Mucosa of descending colon (tissue), 3 donors: ENCODE measurements at places on chromosomes 6 and 20. TPM values are rescaled to one million over a fixed set of nuclear protein-coding genes. Genes with fewer than 3 reads are reported as not detected.

- no peak for DNase-seq
Observed at GRCh38 chr20:20096421-20096820, 44.1 kb downstream of the CFAP61 start.

GRCh38 chr6:160347259-160348222, 637 bp upstream of the SLC22A3 start:
- DNase-seq = peak; percentile 19

The ASF1A gene
- total RNA-seq = 14.3 TPM

The EDN1 gene
- 26.5 TPM for total RNA-seq
